Kidney capillary endothelial cell (primary cell): ENCODE measurements at places on chromosomes 2 and 18.

- DNase-seq: no peak
These were observed 27.5 kb upstream of the CAB39 start for GRCh38 chr2:230685178-230685577.

DNA sequence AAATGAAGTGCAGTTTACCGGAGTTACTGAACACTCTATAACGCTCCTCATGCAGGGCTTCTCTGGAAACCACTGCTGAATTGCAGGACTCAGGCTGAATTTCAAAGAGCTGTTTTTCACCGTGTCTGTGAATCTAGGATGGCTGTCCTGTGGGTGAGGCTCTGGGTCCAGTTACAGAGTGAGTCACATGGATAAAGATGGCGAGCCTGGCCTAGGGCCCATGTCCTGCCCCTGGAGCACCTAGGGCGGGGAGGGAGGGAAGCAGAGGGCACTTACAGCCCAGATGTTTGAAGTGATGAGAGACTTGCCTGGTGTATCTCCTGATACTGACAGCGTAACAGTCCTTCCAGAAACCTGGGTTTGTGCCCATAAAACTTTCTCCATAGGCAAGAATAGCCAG is 583.0 kb downstream of the IRS1 start:
- no peak for DNase-seq

GRCh38 chr2:142920571-142920970 is 43.1 kb downstream of the KYNU start:
- no peak for DNase-seq

DNA sequence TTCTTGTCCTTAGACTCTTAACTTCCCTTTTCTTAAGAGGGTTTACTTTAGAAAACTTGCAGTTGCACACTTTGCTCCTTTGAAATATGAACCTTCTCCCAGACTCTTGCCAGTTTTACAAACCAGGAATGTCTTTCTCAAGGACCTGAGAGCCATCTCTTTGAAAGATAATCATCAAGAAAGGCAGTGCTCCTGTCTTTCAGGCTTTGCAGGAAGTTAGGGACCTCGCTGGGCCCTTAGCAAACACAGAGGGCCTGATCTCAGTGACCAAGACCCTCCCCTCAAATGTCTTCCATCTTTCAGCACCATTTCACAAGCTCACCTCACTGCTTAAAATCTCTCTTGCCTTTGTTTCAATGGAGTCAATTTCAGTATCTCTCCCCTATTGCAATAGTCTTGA is 32.0 kb upstream of the NYAP2 start:
- no peak for DNase-seq

GRCh38 chr2:15238028-15238427 is 323.1 kb downstream of the NBAS start:
- DNase-seq: no peak
